K562 (cell line): ENCODE measurements at places on chromosomes 4 and X. TPM values are rescaled to one million over a fixed set of nuclear protein-coding genes. Genes with fewer than 3 reads are reported as not detected.

Gene XKRX
- total RNA-seq = not detected in 2 replicates

DNA sequence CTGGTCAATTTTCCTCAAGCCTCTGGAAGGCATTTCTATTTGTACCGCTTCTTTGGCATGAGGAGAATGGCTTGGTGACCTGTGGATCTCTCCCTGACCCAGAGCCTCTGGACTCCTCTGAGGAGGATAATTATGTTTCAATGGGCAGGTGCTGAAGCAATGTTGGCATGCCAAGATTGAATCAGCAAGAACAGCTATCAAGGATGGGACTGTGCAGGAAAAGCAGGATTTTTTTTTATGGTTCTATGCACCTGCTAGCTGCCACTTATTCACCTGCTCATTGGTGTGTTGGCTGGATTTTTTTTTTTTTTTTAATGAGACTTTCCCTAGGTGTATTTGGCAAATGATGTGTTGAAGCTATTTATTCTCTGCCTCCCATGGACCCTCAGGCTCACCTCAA is 821.2 kb downstream of the RPA4 start:
- DNase-seq = no peak

DNA sequence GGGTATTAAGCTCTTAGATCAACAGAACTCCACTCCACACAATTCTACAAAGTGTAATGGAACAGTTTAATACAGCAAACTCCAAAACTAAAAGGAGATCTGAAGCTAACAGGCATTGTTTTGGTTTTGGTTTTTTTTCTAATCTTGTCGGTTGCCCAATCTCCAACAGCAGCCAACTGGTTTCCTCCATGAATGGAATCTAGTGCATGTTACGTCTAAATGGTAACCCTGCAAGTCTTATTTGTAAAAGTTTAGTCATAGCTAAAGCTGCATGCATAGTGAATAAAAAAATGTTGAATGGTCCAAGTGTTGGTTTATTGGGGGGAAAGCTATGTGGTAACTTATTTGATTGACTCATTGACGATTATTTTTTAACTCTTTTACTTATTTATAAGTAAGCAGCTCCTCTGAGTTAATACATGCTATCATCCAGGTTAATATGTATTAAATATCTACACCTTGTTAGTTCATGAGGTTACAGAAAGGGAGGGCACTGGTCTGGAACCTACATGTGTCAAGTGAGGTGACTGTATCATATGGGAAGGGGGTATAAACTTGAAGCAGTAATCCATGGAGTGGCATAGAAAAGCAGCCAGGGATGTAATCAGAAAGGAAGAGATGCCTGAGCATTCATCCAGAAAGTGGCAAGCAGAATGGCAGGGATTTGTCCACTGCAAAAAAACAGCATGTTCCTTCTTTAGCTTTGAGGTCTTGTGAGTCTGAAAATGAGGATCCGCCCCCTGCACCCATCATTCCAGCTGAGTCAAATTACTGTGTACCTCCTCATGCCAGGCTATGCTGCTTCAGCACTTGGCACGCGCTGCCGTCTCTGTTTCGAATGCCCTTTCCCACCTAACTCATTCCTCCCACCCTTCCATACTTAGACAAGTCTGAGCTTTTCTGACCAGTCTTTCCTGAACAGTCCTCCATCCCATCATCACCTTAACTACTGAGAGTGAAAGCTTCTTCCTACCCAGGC is 81.7 kb downstream of the PDGFC start:
- DNase-seq = no peak

GRCh38 chrX:150366951-150367545 is 3.9 kb downstream of the MAMLD1 start:
- DNase-seq = no peak

Gene MCF2
- not detected in 2 replicates for total RNA-seq

- DNase-seq = no peak
Observed at GRCh38 chr4:82954212-82954611, 53.7 kb downstream of the THAP9 start.

- no peak for DNase-seq
Observed at GRCh38 chrX:2410279-2411020, 90.3 kb downstream of the DHRSX start.

Gene FOXP3
- total RNA-seq = 0.16 and 0.24 TPM in 2 replicates

GRCh38 chr4:145723336-145723735 is 43.4 kb downstream of the C4orf51 start:
- no peak for DNase-seq

Gene NSDHL
- total RNA-seq = 37.1 and 40.3 TPM in 2 replicates

DNA sequence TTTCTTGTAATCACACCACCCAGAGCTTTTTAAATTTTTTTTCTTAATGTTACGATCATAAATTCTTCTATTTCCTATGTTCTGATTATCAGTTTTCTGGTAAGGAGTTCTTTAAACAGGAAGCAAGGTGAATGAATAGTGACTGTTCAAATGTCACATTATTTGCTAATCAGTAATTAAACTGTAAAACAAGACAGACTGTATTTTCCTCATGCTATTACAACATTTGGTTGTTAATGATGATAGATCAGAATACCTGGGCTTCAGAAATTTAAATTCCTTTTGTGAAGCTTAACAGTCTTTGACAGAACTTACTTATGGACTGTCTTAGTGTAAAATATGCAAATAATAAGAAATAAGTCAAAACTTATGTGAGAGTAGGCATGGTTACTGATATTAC is 41.4 kb downstream of the CLCN3 start:
- DNase-seq = no peak

GRCh38 chrX:24276015-24276414 is 37.9 kb downstream of the SUPT20HL2 start:
- no peak for DNase-seq

DNA sequence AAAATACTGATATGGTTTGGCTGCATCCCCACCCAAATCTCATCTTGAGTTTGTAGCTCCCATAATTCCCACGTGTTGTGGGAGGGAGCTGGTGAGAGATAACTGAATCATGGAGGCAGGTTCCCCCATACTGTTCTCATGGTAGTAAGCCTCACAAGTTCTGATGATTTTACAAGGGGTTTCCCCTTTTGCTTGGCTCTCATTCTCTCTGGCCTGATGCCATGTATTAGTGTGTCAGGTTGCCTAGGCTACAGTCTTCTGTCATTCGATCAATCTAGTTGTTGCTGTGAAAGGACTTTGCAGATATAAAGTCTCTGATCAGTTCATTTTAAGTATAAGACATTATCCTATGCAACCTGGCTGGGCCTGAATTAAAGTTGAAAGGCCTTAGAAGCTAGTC is 209.3 kb upstream of the MAOA start:
- no peak for DNase-seq

GRCh38 chrX:154379569-154379951 is 465 bp downstream of the EMD start:
- no peak for DNase-seq

GRCh38 chrX:133813971-133814370 is 171.4 kb downstream of the GPC3 start:
- no peak for DNase-seq

Gene DNAAF6
- not detected in 2 replicates for total RNA-seq

Gene CYTL1
- total RNA-seq = not detected in 2 replicates

Gene G6PD
- total RNA-seq = 205 and 212 TPM in 2 replicates

Gene HTRA3
- 0.16 TPM in 1 of 2 replicates, not detected in the other for total RNA-seq

- DNase-seq = no peak
Observed at GRCh38 chr4:14237911-14238310, 610.4 kb upstream of the BOD1L1 start.

GRCh38 chr4:11702886-11703557 is 274.3 kb upstream of the HS3ST1 start:
- no peak for DNase-seq

DNA sequence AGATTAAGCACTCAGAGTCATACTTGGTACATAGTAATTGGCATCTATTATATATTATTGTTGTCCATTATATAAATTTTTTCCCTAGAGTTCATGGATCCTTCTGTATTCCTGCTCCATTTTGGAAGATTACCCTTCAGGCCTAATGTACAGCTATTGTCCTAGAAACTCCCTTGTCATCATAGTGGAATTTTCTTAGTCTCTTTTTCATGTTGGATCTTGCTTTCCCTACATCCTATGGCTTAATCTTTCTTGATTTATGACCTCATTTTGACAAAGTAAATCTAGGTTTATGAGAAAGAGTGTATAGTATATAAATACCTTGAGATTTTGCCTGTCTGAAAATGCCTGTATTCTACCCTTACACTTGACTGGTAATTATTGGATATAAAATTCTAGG is 22.1 kb downstream of the ARMCX4 start:
- DNase-seq = no peak

GRCh38 chrX:6968231-6968630 is 179.3 kb upstream of the STS start:
- no peak for DNase-seq

- no peak for DNase-seq
Observed at GRCh38 chrX:140132937-140133336, 167.6 kb upstream of the CXorf66 start.

Gene GUCY1B1
- 0.11 TPM in 1 of 2 replicates, not detected in the other for total RNA-seq

Gene IBSP
- not detected in 2 replicates for total RNA-seq

Gene GAGE13
- total RNA-seq = 77.6 and 79.1 TPM in 2 replicates
